ENCODE measurements at places on chromosomes 7 and 10. TPM values are rescaled to one million over a fixed set of nuclear protein-coding genes. Genes with fewer than 3 reads are reported as not detected.
A peak's percentile ranks its signal among the peaks of the same experiment; 100 is the strongest.

- no peaks in the 10 kb centered on the region for H3K36me3 ChIP-seq
- H3K27me3 ChIP-seq, result no peaks in the 10 kb centered on the region
- H3K27ac ChIP-seq, result no peak overlapping the region
- no peak for DNase-seq
- no peaks in the 10 kb centered on the region for H3K4me1 ChIP-seq
Observed at GRCh38 chr7:144384071-144384470, 19.4 kb downstream of the NOBOX start.

DNA sequence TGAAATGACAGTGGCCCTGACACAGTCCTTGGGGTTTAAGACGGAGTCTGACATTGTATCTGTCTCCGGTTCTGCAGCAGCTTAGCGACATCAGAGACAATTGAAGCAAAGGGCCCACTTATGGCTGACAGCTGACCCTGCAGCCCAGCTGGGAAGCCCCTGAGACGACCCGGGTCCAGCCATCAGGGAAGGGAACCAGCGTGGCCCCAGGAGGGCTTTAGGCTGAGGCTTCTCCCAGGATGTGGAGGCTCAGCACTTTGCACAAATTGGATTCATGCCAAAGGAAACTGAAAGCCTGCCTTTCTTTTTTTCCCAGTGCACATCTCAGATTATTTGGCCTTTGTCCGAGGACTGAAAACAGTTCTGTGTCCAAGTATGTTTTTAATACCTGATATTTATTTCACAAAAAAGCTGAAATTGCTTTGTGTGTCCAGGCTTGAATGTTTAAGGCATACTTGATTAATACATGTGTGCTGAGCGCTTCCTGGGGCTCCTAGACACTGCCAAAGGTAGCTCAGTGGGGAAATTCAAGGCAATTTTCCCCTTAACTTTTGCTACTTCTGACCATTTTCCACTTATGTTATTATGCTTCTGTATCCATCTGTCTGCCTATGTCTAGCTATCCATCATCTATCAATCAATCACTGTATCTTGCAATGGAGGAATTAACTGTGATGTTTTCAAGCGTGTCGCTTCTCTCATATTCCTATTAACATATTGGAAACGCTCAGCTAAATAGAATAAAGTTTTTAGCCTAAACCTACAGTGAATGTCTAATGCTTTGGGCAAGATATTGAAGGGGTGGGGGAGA is 34.8 kb downstream of the KLF6 start:
- no peaks in the 10 kb centered on the region for H3K27me3 ChIP-seq
- H3K4me3 ChIP-seq, result no peak overlapping the region
- no peaks in the 10 kb centered on the region for H3K36me3 ChIP-seq

Gene SKIDA1
- total RNA-seq, result 0.39 TPM

- peak overlapping the region; percentile 41 for H3K27ac ChIP-seq
- H3K4me1 ChIP-seq, result peaks cover 44% of the 10 kb centered on the region
- no peaks in the 10 kb centered on the region for H3K36me3 ChIP-seq
Observed at GRCh38 chr7:7201578-7202374, 19.4 kb downstream of the C1GALT1 start.

Gene SFTPD
- not detected for total RNA-seq

Gene TYW1
- total RNA-seq, result 25.9 TPM

GRCh38 chr10:77492368-77492994 is 145.1 kb downstream of the KCNMA1 start:
- H3K4me3 ChIP-seq, result no peak overlapping the region
- no peak for DNase-seq
- H3K27ac ChIP-seq, result no peak overlapping the region
- H3K27me3 ChIP-seq, result no peaks in the 10 kb centered on the region

DNA sequence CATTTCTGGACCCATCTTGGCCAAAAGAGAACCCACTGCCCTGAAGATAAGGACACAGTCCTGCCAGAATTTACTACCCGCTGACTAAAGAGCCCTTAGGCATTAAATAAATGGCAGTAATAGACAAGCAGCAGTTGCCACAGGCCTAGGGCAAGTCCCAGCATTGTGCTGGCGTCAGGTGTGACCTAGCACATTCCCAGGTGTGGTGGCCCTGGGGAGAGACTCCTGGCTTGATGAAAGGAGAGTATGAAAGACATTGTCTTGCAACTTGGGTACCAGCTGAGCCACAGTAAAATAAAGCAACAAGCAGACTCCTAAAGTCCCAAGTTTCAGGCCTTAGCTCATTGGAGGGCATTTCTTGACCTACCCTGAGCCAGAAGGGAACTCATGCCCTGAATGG is 715.7 kb upstream of the SORCS1 start:
- no peak for DNase-seq
- H3K4me1 ChIP-seq, result no peaks in the 10 kb centered on the region
- H3K4me3 ChIP-seq, result no peak overlapping the region
- H3K36me3 ChIP-seq, result no peaks in the 10 kb centered on the region
- no peak overlapping the region for H3K27ac ChIP-seq

GRCh38 chr10:128418819-128419218 is 292.6 kb upstream of the MKI67 start:
- H3K27me3 ChIP-seq, result no peaks in the 10 kb centered on the region
- no peak overlapping the region for H3K27ac ChIP-seq
- no peaks in the 10 kb centered on the region for H3K4me1 ChIP-seq

Gene PUS7
- total RNA-seq, result 5.2 TPM

GRCh38 chr7:39606352-39606751 is 17.0 kb upstream of the RALA start:
- no peaks in the 10 kb centered on the region for H3K36me3 ChIP-seq
- H3K4me3 ChIP-seq, result no peak overlapping the region
- no peaks in the 10 kb centered on the region for H3K27me3 ChIP-seq
- peaks cover 44% of the 10 kb centered on the region for H3K4me1 ChIP-seq
- H3K27ac ChIP-seq, result no peak overlapping the region

- H3K36me3 ChIP-seq, result no peaks in the 10 kb centered on the region
- no peaks in the 10 kb centered on the region for H3K27me3 ChIP-seq
- H3K4me1 ChIP-seq, result no peaks in the 10 kb centered on the region
Observed at GRCh38 chr7:91814189-91814588, 66.3 kb downstream of the MTERF1 start.

Gene GBX1
- not detected for total RNA-seq
